Fibroblast of mammary gland (primary cell): ENCODE measurements at places on chromosomes 2 and 18.

- DNase-seq = no peak
Observed at GRCh38 chr2:98458667-98459380, 14.2 kb downstream of the INPP4A start.

DNA sequence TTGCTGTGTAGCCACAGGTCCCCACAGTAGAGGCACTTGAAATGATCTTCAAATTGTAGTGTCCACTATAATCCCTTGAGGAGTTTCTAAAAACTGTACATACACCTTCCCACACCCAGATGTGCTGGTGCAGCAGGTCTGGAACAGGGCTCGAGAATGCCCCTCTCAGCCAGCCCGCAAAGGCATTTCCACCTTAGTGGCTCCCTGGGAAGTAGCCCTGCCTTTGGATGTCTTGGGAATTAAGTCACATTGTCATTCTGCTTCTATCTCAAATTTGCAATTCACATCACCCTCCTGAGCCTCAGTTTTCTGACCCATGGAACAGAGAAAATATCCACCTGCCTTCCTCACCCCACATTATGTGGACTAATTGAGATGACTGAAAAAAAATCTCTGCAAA, 44.3 kb upstream of the TCF7L1 start:
- DNase-seq = no peak

DNA sequence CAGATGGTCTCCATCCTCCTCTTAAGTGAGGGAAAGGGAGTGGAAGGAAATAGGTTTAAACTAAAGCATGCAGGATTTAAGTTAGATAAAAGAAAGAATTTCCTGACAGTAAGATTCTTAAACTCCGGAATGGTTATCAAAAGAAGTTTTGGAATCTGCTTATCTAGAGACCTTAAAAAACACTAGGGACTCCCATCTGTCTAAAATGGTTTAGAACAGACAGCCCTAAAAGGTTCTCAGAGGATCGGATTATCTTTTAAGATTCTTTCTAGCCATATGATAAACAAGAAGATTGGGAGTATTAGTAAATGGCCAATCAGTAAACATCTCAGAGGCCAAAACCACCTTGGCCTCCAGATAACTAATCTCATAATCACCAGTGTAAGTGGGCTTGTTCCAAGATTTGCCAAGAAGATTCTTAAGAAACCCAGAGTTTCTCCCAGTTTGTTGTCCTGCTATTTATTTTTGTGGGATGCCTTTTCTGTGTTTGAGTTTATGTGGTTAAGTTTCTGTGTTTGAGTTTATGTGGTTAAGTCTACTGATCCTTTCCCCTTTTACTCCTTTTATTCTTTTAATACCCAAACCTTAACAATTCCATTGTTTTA, 314.9 kb upstream of the NRP2 start:
- DNase-seq = no peak

- DNase-seq = no peak
Observed at GRCh38 chr18:35246831-35247230, 6.0 kb downstream of the ZNF397 start.

GRCh38 chr2:45954233-45954850, 302.9 kb downstream of the PRKCE start:
- DNase-seq = no peak
